ENCODE measurements at places on chromosomes 2 and 18.

- DNase-seq = peak; percentile 52
Observed at GRCh38 chr2:69933839-69934613, 19.1 kb downstream of the MXD1 start.

GRCh38 chr2:190587106-190587505 is 52.6 kb upstream of the NEMP2 start:
- no peak for DNase-seq

- no peak for DNase-seq
Observed at GRCh38 chr2:216556202-216556601, 57.6 kb downstream of the RPL37A start.

DNA sequence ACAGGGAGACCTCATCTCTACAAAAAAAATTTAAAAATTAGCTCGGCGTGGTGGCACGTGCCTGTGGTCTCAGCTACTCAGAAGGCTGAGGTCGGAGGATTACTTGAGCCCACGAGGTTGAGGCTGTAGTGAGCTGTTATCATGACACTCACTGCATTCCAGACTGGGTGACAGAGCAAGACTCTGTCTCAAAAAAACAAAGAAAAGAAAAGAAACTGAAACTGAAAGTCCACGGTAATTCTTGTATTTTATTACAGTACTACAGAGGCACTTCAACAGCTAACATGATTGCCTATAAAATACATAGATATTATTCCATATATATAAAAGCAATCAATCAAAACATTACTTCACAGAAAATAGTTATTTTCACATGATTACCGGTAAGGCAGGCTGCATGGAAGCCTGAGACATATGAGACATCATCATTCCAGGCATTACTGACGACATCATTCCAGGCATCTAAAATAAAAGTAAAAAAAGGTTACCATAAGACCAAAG is 23.1 kb downstream of the PRPF40A start:
- DNase-seq = peak; percentile 55

DNA sequence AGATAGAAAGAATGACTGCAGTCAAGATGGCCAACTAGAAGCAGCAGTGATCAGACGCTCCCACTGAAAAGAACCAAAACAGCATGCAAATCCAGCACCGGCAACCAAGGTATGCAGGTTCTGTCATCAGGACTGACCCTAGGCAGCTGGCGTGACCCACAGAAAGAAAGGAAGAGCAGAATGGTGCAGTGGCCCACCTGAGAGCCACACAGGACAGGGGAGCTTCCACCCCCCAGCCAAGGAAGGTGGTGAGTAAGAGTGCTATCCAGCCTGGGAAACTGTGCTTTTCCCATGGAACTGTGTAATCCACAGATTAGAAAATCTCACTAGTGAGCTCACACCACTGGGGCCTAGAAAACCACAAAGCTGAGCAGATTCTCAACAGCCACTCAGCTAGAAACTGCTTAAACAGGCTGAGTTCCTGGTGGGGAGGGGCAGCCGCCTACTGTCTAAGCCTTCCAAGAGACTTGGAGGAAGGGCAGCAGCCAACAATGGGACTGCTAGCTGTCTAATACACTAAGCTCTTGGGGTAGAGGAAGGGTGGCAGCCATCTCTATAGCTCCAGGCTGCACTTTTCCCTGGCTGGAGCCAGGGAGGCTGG is 127.9 kb downstream of the EVA1A start:
- no peak for DNase-seq

GRCh38 chr2:85907671-85908157 is 18.9 kb upstream of the ST3GAL5 start:
- no peak for DNase-seq

DNA sequence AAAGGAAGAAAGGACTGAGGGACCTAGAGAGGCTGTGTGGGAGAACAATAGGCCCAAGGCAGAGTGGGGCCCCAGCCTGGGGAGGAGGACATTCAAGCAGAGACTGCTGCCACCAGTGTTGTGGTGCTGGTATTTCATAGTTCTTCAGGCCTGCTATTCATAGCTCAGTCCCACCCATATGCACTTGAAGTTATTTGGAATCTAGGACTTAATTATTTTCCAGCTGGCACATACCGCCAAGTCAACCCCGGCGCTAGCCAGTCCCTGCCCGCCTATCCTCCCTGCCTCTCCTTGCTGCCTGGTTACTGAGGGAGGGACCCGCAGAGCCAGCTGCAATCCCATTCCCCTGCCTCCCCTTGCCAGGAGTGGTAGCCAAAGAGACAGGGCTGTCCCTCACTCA is 141.2 kb downstream of the CABLES1 start:
- no peak for DNase-seq

DNA sequence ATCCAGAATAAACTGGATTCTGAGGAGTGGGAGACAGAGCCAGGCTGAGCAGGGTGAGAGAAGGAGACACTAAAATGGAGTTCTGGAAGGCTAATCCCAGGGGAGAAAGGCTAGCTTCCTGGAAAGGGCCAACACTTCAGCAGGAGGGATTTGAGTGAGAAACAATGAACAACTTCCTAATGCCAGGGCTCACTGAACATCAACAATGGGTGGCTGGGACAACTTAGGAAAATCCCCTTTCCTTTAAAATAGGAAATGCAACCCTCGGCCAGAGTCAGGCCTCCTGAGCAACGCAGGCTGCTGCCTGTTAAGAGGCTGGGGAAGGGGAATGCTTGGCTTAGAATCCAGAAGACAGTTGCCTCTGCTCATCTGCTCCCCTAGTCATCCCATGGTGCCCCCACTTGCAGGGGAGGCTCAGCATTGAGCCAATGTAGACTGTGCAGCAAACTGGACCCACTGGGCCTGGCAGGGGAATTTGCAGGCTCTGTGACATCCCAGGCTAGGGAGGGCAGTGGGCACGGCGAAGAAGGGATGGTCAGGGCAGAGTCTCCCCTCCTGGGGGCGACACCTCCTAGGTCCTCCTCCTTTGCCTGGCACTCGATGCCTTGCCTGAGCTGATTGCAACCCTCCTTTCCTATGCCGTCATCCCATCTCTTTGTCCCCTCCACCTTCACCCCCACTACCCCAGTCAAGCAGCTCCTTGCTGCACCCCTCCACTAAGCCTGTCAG is 182.5 kb downstream of the TNS1 start:
- DNase-seq = no peak

GRCh38 chr18:73653251-73653650 is 494.4 kb downstream of the FBXO15 start:
- no peak for DNase-seq

DNA sequence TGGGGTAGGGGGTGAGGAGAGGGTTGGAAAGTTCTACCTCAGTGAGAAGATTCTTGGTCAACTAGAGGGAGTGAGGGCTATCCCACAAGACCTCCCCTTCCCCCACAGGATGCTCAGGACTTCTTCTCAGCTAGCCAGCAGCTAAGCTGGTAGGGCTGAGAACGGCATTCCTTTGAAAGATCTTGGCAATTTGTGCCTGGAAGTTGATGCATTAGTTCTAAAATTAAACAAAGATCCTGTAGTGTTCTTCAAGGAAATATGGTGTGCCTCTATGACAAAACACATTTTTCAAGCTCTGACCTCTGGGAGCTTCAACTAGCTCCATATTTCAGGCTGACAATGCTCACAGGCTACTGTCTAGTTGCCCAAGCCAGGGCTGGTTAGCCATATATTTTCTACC is 2.3 kb downstream of the LYPD1 start:
- no peak for DNase-seq

GRCh38 chr2:210899131-210899530 is 342.7 kb downstream of the CPS1 start:
- no peak for DNase-seq

- peak; percentile 29 for DNase-seq
Observed at GRCh38 chr18:12750076-12750714, 47.4 kb downstream of the PSMG2 start.

DNA sequence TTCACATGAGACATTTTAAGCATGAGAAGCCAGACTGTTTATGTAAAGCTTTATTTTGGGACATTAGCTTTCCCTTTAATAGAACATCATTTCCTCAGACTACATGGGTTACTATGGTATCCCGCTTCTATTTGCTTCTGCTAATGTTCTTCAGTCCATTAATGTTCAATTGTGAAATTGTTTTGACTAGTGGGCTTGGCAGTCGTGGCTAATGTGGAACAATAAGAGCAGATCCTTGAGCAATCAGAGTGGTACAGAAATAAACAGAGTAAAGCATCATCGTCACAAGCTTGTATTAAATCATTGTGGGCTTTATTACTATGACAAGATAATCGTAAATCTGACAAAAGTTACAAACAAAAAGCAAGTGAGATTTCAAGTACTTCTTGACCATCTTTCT is 60.2 kb downstream of the PDE1A start:
- no peak for DNase-seq

DNA sequence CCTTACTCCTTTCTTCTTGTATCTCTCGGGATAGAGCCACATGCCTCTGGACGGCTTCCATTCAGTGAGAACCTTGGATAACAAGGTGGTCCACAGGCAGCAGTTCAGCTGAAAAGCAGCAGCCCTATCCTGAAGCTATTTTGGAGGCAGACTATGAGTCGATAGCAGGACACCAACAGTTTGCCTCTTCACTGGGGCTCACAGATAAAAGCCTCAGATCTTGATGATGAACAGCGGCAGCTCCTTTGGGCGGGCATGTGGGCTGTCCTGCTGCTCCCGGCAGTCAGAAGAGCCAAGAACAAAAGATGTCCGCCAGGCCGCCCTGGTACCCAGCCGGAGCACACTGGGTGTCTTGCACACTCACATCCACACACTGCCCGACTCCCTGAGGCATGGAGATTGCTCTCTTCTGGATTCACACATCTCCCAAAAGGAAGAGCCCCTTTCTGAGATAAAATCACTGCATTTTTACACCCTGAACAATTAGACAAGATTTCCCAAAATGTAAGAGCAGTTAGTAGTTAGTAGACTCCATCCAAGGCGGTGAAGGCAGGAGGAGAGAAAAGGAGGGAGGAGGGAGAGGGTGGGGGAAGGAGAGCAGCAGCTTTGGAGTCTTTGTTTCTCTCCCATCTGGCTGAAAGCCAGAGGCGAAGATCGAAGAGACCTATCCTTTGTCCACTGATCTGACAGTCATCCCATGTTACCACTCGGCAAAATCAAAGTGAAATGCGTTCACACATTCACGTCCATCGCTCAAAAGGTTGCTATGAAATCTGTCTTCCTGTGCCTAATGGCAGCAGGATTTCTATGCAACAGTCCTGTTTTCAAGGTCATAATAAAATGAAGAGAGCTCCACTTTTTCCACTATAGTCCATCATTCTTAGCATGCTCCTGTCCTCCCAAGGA is 90.1 kb upstream of the KLF7 start:
- DNase-seq = no peak

DNA sequence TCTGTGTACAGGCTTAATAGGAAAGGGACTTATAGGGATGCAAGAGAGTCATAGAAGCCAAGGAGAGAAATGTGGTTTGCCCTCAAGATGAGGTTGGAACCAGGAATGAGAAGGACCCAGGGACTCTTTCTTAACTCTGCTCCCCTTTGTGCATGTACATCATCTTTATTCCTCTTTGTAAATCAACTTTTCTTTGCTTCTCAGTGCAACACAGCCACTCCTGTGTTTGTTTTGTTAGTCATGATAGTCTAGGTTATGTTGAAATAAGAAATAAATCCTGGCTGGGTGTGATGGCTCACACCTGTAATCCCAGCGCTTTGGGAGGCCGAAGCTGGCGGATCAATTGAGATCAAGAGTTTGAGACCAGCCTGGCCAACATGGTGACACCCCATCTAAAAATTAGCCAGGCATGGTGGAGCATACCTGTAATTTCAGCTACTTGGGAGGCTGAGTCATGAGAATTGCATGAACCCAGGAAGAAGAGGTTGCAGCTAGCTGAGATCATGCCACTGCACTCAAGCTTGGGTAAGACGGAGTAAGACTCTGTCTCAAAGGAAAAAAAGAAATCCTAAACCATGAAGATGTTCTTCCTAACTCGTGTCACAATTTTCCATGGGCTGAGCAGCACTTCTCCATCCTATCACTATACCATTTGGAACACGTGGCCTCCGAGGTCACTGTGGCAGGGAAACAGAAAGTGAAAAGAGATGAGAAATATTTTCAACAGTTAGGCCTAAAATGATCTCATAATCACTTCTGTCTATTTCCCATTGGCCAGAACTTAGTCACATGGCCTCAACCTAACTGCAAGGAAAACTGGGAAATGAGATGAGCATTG is 73.0 kb upstream of the TMEM17 start:
- no peak for DNase-seq

Measured in stimulated activated CD4-positive, alpha-beta T cell treated with anti-CD3 and anti-CD28 coated beads, Interleukin-1b, Interleukin-23, amount 100 ng/mL, for 48 hours (primary cell).